ENCODE measurements at places on chromosomes 1 and 21.

DNA sequence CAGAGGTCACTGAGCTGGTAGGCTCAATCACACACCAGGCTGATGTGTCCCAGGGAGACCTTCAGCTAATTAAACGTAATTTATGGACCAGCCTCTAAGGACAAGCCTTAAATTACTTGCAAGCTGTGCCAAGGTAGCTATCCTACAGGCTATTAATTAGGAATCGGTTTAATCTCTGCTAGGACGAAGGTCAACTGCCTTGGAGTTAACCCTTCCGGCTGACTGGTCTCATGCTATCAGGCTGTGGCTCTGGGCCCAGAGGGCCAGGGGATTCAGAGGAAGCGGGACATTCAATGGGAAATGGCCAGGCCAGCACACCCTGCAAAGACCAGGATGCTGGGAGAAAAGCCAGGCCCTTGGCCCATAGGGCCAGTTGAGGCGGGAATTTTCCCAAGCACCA, 19.0 kb downstream of the DHRS3 start:
- DNase-seq: no peak

DNA sequence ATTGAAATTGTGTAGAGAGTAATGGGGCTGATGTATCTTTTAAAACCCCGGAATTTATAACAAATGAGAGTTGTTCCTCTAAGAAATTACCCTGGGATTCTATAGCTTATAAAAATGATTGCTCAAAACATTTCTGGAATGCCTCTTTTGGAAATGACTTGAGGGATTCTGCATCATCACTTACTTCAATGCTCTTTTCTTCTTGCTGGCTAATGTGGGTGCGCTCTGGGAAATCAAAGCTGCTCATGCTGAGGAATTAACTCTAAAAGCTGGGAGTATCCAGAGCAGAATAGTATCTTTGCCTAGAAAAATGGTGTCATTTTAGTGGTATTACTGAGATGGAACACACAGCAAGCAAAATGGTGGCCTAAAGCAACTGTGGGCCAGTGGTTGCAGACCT, 23.0 kb upstream of the TBX15 start:
- DNase-seq: no peak

DNA sequence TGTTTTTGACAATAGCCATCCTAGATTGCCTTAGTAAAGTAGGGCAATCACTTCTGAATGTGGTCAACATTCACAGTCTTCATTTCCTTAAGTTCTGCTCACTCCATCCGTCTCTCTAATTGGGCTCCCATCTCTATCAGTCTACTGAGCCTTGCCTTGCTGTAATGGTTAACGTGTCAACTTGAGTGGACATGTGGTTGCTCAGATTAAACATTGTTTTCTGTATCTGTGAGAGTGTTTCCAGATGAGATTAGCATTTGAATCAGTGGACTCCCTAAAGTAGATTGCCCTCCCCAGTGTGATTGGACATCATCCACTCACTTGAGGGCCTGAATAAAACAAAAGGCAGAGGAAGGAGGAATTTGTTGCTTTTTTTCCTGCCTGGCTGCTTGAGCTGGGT, 26.4 kb downstream of the C1orf216 start:
- DNase-seq: no peak

DNA sequence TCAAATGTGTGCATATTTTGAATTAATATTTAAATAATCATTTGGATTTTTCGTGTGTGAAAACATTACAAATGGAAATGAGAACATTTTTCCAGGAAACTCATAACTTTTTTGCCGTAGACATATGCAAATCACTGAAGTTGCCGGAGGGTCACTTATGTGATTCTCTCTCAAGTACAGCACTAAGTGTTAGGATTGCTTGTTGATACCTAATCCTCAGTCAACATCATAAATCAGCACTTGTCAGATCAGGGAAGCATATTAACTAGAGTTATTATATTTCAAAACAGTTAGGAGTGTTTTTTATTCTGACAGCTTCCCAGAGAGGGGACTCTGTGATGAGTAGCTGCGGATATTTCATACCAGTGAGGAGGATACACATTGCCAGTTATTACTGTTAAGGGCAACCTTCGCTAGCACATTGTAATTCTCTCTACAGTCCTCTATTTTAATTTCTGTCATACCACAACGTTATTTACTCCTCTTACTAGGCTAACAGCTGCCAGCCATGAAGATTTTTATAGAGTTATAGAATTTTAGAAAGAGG, 41.5 kb downstream of the NCAM2 start:
- no peak for DNase-seq

- no peak for DNase-seq
These were observed 61.1 kb downstream of the FHAD1 start for GRCh38 chr1:15308135-15308534.

GRCh38 chr1:215482079-215482478, 85.0 kb upstream of the KCTD3 start:
- DNase-seq: no peak

- DNase-seq: no peak
These were observed 193.9 kb downstream of the LTN1 start for GRCh38 chr21:28798798-28799197.

DNA sequence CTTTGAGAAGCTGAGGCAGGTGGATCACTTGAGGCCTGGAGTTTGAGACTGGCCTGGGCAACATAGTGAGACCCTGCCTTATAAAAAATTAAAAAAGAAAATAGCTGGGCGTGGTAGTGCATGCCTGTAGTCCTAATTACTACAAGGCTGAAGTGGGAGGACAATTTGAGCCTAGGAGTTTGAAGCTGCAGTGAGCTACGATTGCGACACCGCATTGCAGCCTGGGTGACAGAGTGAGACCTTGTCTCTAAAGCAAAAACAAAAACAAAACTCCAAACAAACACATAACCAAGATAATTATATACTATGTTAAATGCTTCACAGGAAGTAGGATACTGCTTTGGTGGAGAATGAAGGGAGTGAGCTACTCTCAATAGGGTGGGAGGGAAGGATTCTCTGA, 5.4 kb upstream of the PAFAH2 start:
- DNase-seq: no peak

GRCh38 chr1:46466477-46467182, 23.0 kb upstream of the DMBX1 start:
- no peak for DNase-seq

DNA sequence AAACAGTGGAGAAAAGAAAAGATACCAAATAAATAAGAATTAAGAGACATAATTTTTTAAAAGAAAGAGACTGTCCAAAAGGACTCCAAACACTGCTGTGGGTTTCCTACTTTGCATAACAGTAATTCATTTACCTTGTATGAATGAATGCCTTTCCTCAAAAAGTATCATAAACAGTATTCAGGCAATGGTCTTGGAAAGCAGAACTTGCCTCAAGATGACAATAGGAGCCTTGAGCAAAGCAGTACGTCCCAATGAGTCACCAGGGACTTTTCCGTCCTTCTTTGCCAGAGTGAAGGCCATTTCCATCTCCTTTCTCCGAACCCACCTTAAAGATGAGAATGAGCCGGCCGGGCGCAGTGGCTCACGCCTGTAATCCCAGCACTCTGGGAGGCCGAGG, 186.4 kb downstream of the ZBTB18 start:
- no peak for DNase-seq

DNA sequence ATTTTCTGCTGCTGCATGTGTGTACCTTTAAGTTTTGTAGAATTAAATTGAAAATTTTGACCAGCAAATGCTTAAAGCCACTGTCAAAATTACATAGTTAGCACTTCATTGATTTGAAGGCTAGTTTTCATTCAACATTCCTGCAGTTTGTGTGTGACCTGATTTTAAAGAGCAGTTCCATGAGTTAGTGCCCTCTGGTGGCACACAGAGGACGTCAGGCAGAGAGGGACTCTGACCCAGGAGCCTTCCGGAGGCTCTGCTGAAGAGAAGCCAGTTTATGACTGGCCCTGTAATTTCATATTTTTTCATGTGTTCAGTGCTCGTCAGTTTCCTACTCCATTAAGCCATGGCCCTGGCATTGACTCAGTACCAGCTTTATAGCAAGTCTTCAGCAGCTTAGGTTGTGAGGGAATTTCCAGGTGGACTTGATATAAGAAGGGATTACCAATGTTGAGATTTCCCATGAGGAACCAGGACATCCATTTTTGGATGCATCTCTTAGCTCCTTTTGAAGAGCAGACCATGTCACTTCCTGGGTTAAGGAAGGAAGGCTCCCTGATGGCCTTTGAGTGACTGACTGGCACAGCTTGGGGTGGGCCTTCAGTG, 104.7 kb downstream of the CAMTA1 start:
- DNase-seq: no peak

GRCh38 chr1:221045842-221046831, 166.9 kb downstream of the HLX start:
- DNase-seq: no peak

GRCh38 chr1:43241413-43241836, 28.4 kb upstream of the TMEM125 start:
- no peak for DNase-seq

DNA sequence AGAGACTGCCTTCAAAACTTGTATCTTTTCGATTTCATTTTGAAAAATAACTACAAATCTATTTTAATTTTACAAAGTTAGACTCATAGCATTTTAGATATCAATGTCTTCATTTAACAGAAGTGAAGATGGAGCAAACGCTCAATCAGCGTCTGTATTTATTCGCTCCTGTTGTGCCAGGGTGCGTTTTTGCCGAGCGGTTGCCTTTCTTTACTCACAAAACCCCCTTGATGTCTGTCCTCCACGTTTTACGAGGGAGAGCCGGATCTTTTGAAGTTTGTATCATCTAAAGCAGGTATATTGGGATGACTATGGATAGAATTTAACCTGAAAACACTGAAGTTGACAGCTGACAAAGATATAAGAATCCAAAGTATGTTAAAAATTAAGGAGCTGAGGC, 44.6 kb downstream of the MRPL39 start:
- no peak for DNase-seq

GRCh38 chr21:29366532-29366931, 67.8 kb downstream of the BACH1 start:
- no peak for DNase-seq

- no peak for DNase-seq
These were observed 668 bp downstream of the CBR3 start for GRCh38 chr21:36135391-36136102.

GRCh38 chr21:33362044-33362555, 37.3 kb downstream of the IFNAR1 start:
- DNase-seq: peak; percentile 53

DNA sequence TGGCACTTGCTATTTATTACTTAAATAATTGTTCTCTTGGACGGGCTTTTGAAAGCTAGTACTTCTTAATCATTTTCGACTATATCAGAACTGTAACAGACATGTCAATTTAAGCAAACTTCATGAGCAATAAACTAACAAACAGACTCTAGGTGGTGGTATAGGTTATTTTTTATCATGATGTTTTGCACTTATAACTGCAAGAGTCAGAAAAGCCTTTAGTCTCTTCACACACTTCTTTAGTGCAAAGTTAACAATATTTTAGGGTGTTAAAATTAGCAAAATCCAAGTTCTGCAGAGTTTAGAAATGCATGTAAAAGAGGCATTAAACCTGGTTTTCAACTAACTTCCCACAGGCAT, 2.2 kb downstream of the NRIP1 start:
- no peak for DNase-seq

DNA sequence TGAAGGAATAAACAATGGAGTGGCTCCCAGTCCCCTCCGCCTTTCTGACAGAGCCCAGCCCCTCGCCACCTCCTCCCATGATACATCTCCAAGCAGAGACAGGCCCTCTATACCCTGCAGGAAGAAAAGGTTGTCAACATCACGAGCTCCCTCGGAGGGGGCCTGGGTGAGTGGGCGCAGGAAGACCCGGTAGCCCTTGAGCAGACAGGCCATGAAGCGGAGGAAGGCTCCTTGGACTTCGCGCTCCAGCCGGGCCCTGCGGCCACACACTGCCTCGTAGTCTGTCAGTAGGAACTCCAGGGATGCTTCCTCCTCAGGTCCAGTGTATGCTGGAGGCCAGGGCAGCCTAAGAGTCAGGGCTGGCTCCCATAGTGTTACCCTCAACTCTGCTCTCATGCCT, 7.0 kb downstream of the DENND4B start:
- DNase-seq: no peak

- DNase-seq: peak; percentile 59
These were observed 9.3 kb upstream of the SLX9 start for GRCh38 chr21:44930543-44930981.

- no peak for DNase-seq
These were observed 73.9 kb upstream of the ANGPTL1 start for GRCh38 chr1:178944729-178945128.

DNA sequence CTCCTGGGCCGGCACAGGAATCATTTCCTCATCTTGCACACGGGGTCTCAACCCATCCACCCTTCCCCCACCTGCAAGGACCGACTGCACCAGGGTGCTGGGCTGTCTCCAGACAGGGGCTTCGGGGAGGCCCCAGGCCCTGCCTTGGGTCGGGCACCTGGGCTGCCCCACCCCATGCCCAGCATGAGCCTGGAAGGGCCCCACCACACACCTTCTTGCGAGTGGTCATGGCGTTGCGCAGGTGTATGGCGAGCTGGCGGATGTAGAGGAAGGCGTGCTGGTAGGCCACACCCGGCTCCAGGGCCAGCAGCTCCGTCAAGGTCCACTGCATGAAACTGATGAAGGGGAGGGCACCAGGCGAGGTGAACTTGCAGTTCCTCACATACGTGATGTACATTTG, 6.9 kb downstream of the NOC2L start:
- DNase-seq: no peak

GRCh38 chr21:44940116-44940631, 345 bp downstream of the SLX9 start:
- DNase-seq: no peak

DNA sequence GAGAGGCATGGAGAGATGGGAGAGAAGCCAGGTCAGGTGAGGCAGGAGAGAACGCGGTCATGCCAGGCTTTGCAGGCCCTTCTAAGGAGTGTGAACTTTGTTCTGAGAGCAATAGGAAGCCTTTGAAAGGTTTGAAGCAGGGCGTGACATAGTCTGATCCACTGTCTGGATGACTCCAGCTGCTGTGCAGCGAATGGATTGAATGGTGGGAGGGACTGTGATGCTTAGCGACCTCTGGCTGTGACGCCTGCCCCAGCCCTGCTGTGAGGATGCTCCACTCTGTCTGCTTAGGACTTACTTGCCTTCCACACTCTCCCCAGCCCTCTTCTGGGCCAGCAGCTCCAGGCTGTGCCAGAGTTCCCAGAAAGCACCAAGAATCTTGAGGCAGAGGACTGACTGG, 41.8 kb upstream of the POU3F1 start:
- no peak for DNase-seq

DNA sequence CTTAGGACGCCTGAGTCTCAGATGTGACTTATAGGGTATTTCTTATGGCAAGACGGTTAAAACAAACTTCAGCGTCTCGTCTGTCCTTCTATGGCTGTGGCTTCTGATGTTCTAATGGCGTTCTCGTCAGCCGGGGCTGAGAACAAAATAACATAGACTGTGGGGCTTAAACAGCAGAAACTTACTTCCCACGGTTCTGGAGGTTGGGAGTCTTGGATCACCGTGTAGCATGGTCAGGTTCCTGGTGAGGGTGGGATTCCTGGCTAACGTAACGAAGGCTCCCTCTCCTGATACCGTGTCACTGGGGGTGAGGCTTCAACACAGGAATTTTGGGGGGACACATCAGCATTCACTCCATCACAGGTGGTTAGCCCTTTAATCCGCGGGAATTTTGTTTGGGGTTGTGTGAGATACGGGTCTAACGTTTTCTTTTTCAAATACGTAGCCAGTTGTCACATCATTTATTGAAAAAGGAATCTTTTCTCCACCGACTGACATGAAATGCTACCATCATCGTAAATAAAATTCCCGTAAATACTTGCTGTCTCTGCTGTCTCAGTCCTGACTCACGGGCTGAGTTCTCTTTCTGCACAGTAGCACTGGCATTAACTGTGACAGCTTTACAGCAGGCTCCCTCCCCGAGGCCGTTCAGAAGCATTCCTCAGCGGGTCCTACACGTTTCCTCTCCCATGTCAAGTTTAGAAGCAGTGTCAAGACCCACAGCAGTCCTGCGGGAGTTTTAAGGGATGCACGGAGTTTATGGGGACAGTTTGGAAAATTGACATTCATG, 8.1 kb upstream of the POFUT2 start:
- DNase-seq: no peak
